Neural crest cell (in vitro differentiated cells): ENCODE measurements at places on chromosomes 13 and 19.

GRCh38 chr19:687569-688166 lies 7.6 kb downstream of the PRSS57 start:
- DNase-seq, result no peak

GRCh38 chr19:36009220-36009619 lies 607 bp upstream of the SYNE4 start:
- peak; percentile 49 for DNase-seq

DNA sequence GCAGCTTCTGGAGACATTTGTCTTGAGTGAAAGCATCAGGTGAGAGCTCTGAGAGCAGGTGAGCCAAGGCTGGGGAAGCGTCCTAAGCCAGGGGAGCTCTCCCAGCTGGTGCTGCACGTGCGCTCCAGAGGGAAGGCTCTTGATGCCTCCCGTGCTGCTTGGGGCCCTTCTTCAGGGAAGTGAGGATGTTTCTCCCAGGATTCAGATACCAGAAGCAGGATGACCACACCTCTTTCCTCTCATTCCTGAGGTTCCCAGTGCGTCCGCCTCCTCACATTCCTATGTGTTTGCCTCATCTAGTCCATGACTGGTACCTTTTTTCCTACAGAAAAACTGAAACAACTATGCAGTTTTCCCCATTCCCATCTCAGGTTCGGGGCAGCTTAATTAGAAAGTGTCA lies 231.0 kb upstream of the IRS2 start:
- DNase-seq, result no peak

DNA sequence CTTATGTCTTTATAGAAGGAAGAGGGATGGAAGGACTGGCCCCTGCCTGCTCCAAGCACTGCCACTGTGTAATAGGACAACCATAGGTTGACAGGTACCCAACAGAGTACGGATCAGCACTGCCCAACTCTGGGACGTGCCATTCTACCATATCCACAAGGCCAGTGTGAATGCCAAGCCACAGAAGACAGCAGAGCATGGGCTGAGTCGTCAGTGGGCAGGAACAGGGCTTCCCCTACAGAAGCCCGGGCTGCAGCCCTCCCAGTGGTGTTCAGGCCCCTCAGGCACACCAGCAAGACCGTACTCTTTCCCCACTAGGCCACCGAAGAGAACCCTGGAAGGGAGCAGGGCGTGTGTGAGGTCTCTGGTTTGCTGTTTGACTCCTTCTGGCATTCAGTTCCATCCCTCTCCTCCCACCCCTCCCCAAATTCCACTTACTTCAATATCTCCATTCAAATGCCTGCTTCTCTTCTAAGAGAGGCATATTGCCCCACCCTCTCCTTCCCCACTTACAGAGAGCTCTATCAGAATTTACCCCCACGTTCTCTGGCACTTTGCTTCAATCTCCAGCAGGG lies 209.4 kb downstream of the FOXO1 start:
- DNase-seq, result no peak

GRCh38 chr13:56530096-56530495 lies 610.6 kb upstream of the PRR20A start:
- DNase-seq, result no peak

- no peak for DNase-seq
Observed at GRCh38 chr19:14449321-14449720, 16.2 kb downstream of the PKN1 start.

DNA sequence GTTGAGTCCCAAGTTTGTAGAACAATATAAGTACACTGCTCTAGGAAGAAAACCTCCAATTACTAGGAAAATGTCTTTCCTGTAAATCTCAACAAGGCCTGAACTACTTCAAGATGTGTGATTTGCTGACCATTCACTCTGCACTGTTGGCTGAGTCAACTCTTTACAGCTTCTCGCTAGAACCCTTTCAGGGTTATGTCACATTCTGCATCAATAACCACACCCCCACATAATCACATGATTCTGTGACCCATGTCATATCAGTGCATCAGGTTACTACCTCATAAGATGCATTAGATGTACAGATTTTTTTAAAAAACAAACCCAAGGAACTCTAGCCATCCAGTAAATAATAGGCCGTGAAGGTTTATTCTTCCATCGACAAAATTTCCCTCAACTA lies 16.1 kb upstream of the DCLK1 start:
- no peak for DNase-seq

- no peak for DNase-seq
Observed at GRCh38 chr13:101649488-101650126, 197.1 kb downstream of the ITGBL1 start.

- DNase-seq, result no peak
Observed at GRCh38 chr13:40522282-40522681, 144.2 kb downstream of the FOXO1 start.

- no peak for DNase-seq
Observed at GRCh38 chr13:112670864-112671263, 19.0 kb upstream of the ATP11A start.

GRCh38 chr19:16834747-16835146 lies 5.5 kb downstream of the SIN3B start:
- DNase-seq, result no peak

DNA sequence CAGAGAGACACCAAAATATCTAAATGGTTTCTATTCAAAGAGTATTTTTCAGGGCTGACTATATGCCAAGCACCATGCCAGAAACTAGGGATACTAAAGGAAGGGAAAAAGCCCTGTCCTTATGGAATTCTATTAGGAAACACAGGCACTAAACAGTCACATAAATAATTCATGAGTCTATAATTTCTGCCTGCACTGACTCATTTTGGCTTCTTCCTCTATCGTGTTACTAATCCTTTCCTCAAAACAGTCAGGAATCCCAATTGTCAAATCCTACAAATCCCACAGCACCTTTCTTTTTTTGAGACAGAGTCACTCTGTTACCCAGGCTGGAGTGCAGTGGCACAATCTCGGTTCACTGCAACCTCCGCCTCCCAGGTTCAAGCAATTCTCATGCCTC lies 29.2 kb downstream of the XPO4 start:
- no peak for DNase-seq

DNA sequence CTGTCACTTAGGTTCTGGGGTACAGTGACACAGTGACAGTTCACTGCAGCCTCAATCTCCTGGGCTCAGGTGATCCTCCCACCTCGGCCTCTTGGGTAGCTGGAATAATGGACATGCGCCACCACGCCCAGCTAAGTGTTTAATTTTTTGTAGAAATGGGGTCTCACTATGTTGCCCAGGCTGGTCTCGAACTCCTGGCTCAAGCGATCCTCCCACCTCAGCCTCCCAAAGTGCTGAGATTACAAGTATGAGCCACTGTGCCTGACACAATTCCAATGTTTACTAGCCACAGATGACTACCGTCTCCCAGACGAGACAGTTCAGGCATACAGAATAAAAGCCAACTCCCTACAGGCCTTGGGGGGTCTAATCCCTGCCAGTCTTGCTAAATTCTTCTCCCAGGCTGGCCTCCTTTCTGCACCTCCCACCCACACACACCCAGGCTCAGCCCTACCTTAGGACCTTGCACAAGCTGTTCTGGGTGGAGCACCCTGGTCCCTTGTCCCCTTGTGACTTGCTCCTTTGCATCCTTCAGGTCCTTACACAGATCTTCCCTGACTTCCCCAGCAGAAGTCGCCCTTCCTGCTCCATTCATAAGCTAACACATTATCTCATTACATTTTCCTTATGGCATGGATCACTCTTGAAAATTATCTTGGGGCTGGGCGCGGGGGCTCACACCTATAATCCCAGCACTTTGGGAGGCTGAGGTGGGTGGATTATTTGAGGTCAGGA lies 106.4 kb downstream of the INSR start:
- DNase-seq, result no peak

- DNase-seq, result no peak
Observed at GRCh38 chr19:48750771-48751504, 1.5 kb downstream of the FUT1 start.

- no peak for DNase-seq
Observed at GRCh38 chr19:38742906-38743305, 1.4 kb downstream of the CAPN12 start.

DNA sequence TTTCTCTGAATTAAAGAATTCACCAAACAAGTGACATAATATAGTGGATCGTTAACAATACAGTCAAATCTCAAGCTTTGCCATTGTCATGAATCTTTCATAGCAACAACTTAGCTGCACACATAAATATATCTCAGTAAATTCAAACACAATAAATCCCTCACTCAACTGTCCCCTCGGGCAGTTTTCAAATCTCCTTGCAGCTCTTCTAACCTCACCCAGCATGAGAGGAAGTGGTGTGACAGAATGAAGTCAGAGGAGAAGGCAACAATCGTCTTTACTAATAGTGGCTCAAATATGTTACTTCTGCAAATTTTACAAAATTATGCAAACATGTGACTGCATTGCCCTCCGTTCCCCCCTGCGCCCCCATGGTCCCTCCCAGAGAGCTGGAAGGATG lies 148.2 kb downstream of the RAP2A start:
- DNase-seq, result no peak

DNA sequence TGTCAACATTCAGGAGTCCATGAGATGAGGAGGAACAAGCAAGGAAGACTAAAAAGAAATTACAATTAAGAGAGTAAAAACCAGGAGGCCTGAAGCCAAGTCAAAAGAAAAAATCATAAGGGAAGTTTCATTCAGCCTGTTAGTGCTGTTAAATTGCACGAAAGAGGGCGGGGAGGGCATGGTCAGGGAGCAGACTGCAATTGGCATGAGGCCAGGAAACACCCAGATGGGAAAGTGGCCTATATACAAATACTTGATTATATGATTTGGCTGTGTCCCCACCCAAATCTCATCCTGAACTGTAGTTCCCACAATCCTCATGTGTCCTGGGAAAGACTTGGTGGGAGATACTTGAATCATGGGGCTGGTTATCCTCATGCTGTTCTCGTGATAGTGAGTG lies 43.9 kb downstream of the TNFSF13B start:
- no peak for DNase-seq

DNA sequence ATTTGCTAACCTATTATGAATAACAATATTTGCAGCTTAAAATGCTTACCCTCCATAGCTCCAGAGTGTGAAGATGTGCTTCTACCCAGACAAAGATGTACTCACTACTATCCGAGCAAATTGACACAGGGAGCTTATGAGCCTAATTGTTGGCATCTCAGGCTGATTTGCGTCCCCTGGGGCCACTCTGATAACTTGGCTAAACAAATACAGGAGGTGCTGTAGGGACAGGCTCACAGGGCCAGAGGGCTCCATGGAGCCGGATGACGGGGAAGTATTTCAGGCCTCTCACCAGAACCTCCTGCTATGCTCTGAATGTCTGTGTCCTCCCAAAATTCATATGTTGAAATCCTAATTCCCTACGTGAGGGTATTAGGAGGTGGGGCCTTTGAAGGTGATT lies 26.7 kb upstream of the C19orf12 start:
- no peak for DNase-seq

DNA sequence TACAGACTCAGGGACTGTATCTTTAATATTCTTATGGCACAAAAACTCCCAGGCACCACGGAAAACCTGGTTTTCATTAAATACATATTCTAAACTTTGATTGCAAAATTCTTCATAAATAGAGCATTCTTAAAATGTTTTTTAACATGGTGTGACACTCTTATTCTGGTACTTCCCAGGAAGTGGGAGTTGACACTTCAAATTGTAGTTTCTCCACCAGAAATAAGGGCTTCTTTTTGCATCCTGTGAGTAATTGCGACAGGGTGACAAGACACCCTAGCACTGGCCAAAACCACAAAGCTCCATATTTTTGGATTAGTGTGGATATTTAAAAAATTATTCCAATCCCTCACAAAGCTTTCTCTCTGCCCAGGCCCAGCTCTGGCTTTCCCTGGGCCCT lies 43.6 kb upstream of the MTIF3 start:
- DNase-seq, result no peak

- DNase-seq, result no peak
Observed at GRCh38 chr19:38773469-38774177, at the start of gene LGALS7. Gene LGALS7, minus strand, starts transcription at chr19:38773517. Its CDS starts 25 bp downstream, at chr19:38773492.

- DNase-seq, result no peak
Observed at GRCh38 chr13:50468849-50469669, 374.4 kb downstream of the DLEU7 start.

DNA sequence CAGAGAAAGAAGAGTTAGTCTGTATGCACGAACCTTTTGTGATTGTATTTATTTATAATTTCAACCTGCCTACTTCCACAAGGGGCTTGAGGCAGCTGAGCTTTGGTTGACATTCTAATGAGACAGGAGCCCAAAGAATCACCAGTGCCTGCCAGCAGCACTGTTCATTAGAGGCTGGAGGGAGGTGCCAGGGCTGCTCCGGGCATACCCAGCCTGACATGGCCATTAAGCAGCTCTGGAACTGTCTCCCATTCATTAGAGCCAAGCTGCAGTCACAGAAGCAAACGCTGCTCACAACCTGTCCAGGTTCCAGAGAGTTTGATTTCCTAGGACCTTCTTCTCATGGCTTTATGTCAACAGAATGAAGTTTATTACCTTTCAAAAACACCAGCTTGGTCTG lies 425.5 kb downstream of the RFC3 start:
- no peak for DNase-seq

DNA sequence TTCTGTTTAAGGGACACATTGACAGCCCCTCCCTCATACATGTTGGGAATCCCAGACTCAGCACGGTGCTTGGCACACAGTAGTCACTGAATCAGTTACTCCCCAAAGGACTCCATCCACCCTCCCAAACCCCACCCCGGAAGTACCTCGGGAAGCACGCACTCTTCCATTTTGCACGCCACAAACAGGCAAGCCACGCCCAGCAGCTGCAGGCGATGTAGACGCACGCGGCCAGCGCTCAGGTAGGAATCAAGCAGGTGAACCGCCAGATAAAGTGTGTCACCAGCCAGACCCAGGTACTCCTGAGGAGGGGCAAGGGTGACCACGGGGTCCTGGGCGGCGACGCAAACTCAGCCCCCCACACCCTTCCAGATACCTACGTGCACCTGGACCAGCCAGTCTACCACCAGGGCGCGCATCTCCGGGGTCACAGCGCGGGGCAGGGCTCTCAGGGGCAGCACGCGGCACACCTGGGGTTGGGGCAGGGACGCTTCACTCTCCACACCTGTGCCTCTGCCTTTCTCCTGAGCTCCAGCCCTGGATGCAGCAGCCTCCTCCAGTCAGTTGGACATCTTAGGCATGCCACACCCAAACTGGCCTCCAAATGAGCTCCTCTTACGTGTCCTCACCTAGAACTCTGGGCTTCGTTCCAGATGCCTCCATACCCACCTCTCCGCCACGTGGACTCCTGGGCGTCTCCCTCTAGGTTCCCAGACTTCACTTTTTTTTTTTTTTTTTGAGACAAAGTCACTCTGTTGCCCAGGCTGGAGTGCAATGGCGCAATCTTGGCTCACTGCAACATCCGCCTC lies 1.9 kb downstream of the CCNP start:
- no peak for DNase-seq

- DNase-seq, result no peak
Observed at GRCh38 chr13:93505104-93505952, 278.7 kb downstream of the GPC6 start.

- DNase-seq, result no peak
Observed at GRCh38 chr13:40247845-40248244, 418.6 kb downstream of the FOXO1 start.

GRCh38 chr19:48186015-48186414 lies 15.5 kb downstream of the ZSWIM9 start:
- no peak for DNase-seq
